Activated T-cell treated with anti-CD3 and anti-CD28 coated beads for 48 hours (primary cell): ENCODE measurements at places on chromosomes 2 and 18.

DNA sequence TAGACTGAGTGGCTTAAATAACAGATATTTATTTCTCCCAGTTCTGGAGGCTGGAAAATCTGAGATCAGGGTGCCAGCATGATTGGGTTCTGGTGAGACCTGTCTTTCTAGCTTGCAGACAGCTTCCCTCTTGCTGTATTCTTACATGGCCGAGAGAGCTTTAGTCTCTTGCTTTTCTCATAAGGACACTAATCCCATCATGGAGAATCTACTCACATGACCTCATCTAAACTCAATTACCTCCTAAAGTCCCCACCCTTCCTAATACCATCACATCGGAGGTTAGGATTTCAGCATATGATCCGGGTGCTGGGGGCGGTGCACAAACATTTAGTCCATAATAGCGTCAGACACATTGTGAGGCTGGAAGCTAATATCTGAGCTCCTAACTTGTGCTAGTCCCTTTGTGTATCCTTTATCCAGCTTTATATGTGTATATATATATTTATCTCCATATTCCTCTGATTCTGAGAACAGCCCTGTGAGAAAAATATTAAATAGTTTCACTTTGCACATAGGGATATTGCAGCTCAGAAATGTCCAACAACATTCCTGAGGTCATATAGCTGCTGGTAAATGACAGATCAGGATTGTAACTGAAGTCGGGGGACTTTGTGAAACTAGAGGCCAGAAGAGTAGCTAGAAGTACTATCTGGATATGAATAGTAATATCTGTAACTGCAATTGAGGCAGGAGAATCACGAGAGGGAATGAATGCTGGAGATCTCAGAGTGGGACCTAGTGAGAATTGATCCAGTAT is 28.9 kb downstream of the MARCHF4 start:
- DNase-seq, result no peak

DNA sequence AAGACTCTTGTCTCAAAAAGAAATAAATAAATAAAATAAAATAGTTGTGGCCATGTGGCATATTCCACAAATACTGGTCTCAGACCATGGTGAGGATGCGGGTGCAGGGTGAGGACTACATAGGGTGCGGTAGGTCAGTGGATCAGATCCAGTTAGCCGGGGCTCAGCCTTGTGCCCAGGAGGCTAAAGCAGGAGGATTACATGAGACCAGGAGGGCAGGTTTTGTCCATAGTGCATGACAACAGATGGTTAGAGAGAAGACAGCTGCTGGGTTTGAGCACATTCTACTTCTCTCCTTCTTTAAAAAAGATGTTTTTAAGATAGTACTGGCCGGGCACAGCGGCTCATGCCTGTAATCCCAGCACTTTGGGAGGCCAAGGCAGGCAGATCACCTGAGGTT is 12.8 kb upstream of the PSD4 start:
- no peak for DNase-seq

- no peak for DNase-seq
Observed at GRCh38 chr2:74183878-74184277, 5.2 kb upstream of the MOB1A start.

DNA sequence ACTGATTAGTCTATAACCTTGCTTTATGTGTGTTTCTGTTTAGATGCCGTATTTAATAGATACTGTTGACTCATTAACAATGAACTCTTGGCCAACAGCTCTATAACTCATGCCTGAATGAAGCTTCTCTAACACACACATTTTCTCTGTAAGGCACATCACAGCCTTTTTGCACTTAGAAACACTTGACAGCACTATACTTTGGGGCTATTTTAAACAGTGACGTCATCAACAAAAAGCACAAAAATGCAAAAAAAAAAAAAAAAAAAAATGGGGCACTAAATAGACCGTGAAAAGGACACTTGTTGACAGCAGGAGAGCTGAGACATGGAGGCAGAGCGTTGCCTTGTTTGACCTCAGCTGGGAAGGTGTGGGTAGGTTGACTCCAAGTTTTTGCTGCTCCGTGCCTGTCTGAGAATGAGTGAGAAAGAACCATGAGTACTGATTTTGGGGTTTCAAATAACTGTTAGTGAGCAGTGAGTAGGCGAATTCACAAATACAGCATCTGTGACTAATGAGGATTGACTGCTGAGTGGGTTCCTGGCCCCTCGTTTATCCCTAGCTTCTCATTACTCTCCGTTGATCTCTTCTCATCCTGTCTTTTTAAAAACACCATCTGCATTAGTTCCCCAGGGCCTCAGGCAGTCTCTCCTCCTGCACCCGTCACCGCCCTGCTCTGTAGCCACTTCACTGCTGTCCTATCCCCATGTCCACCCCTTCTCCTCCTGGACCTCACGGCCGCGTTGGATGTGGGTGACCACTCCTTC is 24.4 kb downstream of the SPP2 start:
- no peak for DNase-seq

GRCh38 chr18:3265564-3266033 is 3.7 kb downstream of the MYL12B start:
- DNase-seq, result no peak

- no peak for DNase-seq
Observed at GRCh38 chr18:73047688-73048087, 179.9 kb upstream of the NETO1 start.

DNA sequence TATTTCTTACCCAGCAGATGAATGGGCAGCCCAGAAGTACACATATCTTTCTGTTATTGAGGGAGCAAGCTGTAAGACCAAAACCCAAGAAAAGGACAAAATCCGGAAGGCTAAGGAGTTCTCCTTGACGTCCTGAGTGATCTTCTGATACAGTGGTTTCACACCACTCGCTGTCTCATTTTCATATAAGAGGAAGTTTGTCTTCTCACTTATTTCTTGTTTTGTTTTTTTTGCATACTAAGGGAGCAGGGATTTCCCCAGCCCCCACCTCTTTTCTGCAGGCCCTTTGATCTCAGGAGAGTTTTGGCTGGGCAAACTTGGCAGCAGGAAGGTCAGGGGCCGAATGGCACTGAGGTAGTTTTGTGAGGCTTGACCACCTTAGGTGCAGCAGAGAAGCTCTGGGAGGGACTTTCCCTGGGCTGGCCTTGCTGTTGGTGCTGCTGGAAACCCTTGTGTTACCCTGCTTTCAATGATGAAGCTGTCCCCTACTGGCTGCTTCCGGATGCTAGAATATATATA is 13.3 kb downstream of the CHRNA1 start:
- no peak for DNase-seq
